ENCODE measurements at places on chromosomes 7 and 10.

DNA sequence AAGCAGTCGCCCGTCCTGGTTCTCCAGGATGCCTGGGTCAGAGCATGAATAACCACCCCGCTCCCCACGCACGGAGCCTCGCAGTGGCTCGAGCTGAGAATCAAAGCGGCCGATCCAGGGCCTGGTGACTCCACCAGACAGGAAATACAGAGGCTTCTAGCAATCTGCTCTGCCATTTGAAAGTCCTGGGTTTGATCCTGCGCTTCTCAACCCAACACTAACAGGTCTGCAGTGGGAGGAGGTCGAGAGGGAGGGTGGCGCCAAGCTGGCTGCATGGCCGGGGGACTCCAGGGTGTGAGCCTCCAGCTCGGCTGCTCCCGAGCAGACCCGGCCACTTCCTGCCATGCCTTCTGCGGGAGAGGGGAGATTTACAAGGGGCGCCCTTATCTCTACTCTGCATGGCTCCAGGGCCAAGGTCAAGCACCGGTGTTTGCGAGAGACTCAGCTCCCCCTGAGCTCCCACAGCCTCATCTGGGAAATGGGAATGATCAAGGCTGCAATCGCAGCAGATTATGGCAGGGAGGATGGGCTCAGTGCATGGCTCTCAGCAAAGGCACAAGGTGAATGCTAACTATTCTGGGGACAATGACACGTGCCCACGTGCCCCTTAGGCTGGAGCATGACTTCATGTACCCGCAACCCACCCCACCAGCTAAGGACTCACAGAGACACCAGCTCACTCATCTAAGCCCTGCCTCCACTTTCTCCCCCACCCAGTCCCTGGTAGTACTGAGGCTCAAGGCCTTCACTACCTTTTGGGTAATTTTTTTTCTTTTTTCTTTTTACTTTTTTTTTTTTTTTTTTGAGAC is 73.9 kb upstream of the TNRC18 start:
- DNase-seq: no peak

GRCh38 chr10:62250594-62251198 is 17.9 kb downstream of the RTKN2 start:
- DNase-seq: no peak

DNA sequence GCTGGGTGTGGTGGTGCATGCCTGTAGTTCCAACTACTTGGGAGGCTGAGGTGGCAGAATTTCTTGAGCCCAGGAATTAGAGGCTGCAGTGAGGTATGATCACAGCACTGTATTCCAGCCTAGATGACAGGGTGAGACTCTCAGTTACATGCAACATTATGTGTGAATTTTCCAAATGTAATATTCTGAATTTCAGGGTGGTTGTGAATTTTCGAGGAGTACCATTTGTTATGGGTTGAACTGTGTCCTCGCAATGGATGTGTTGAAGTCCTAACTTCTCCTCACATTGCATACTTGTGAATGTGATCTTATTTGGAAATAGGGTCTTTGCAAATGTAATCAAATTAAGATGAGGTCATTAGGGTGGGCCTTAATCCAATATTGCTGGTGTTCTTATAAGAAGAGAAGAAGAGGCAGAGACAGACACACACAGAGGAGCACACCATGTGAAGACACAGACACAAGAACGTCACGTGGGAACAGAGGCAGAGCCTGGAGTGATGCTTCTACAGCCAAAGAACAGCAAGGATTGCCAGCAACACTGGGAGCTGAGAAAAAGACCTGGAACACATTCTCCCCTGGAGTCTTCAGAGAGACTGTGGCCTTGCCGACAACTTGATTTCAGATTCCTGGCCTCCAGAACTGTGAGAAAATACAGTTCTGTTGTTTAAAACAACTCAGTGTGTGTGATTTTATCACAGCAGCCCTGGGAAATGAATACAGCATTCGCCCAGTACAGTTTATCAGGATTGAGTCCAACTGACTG is 91.9 kb downstream of the ZNF783 start:
- no peak for DNase-seq

- no peak for DNase-seq
These were observed 76.5 kb downstream of the FAM53B start for GRCh38 chr10:124667425-124668345.

DNA sequence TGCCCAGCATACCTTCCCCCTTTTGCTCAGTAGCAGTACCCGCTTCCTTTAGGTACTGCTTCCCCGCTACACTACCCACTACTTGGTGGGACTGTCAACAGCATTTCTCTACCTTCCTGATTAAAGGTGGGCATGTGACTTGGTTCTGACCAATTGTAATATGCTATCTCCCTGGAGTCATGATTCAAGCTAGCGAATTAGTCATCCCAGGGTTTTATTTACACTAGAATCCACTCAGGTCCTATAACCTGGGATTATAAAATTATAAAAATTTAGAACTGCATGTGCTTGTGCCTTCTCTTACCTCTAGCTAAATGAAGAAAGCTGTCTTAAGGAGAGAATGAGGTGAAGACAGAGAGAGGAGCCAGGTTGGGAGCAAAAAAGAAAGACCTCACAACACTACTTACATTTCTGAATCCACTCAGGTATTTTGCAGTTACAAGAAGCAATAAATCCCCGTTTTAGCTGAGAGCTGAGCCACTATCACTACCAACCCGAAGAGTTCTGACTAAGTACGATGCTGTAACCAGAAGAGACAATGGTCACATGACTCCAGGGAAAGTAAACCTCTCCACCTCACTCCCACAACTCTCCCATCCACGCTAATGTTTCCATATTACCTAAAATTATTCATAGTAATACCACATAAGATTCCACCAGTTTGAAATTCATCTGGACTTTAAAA is 9.7 kb downstream of the GBX1 start:
- no peak for DNase-seq

- DNase-seq: no peak
These were observed 7.5 kb upstream of the KIFBP start for GRCh38 chr10:68981074-68981473.

Data from stimulated activated CD4-positive, alpha-beta T cell treated with anti-CD3 and anti-CD28 coated beads, TNF-alpha, amount 100 ng/mL, for 24 hours (primary cell).